ENCODE measurements at places on chromosomes 5 and 9.

- DNase-seq: peak; percentile 17
These were observed 115.8 kb downstream of the EMB start for GRCh38 chr5:50325237-50325832.

DNA sequence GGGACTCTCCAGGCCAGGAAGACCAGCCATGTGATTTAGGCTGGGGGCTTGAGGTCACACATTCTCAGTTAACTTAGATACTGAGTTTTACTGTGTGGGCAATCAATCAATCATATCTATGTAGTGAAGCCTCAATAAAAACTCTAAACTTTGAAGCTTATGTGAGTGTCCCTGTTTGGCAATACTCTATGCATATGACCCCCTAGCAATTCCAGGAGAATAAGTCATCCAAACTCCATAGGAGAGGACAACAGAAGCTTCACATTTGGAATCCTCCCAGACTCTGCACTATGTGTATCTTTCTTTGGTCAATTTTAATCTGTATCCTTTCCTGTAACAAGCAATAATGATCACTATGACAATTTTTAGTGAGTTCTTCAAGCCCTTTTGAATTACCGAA lies 216.8 kb upstream of the RGMB start:
- no peak for DNase-seq

- no peak for DNase-seq
These were observed 54.3 kb upstream of the ANKRD33B start for GRCh38 chr5:10509575-10509974.

DNA sequence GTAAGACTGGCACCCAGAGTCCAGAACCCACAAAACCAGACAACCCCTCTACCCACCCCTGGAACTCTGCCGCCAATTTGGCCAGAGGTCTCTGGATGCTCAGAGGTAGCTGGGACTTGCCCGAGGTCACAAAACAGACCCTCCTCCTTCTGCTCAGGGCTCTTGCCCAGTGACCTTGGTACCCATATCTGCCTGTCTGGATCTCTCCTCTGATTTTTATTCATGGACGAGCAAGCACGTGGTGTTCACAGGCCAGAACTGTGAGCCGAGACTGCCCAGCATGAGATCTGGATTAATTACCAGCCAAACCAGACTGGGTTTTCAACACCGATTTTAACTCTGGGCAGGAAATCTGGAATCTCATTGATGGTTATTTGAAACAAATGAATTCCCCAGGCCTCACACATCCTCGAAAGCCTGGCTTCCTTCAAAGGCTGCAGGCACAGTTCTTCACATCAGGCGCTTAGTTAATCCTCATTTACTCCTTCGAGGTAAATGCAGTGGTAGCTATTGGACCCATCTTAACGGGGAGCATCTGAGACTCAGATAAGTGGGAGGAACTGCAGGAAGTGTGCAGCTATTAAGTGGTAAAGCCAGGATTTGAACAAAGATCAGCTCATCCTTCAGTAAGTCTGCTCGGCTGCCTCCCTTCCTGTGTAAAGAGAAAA lies 21.4 kb downstream of the COL27A1 start:
- no peak for DNase-seq

DNA sequence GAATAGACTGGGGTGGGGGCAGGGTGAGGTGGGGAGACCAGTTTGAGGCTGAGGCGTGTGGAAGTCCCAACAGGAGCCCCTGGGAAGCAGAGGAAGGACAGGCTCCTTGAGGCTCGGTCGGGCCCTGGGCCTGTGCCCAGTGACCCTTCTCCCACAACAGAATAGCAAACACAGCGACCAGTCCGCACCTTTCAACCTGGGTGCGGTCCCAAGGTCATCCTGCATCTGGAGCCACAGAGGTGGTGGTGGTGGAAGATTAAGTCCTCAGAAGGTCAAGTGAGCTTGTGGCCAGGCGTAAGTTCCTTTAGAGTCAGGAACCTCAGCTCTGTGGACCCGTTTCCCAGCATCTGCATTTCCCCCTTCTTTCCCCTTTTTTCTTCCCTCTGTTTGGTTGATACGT lies 26.0 kb upstream of the ARAP3 start:
- no peak for DNase-seq

DNA sequence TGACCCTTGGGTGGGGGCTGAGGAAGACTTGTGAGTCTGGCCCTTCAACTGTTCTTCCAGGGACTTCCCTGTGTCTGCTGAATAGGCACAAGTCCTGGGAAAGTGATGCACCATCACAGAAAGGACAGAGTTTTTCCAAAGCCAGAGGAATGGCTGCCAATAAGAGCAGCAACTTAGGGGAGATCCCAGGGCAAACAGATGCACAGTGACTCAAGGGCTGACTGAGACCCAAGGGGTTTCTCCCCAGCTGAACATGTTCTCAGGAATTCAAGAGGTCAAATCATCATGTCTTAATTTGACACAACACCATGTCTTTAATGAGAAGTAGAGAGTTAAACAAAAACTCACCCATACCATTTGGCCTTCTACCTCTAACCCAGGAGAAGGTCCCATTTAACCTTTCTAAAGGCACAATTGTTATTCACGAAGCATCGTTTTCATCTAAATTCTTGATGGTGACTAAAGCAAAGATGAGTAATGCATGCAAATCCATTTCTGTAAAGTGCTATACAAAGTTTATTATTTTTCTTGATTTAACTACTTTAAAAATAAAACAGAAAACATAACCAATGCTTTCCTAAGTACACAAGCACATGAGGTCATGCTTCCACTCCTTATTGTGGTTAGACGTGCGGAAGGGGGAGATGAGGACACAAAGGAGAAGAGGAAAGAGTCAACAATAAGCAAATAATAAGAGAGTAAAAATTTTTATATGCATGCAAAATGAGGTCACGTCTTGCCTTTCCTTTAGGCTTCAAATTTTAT lies 324.1 kb downstream of the PLK2 start:
- DNase-seq: no peak

DNA sequence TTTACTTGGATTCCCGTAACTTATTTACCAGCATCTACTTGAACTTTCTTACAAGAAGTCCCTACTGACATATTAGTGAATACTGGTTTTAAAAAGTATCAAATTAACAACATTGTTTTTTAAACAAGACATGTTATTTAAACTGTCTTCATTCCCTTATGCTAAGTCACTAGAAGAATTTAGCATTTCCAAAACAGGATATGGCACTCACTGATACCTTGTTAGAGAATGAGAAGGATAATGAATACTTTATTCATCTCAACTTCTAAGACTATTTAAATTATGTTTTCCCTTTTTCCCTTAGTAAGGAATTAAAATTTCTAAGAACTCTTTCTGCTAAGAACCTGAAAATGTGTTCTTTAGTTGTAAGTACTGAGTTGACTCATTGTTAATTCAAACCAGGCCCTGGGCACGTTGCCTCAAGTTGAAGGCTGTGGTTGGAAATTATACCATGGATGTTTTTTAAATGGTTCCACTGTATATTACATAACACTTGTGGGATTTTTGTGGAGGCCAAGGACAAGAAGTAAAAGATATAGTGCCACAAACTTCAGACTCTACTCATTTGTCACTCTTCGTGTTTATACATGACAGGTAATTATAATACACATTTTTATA lies 219.0 kb upstream of the EDIL3 start:
- DNase-seq: no peak

GRCh38 chr5:84606784-84607183 lies 222.1 kb upstream of the EDIL3 start:
- no peak for DNase-seq

DNA sequence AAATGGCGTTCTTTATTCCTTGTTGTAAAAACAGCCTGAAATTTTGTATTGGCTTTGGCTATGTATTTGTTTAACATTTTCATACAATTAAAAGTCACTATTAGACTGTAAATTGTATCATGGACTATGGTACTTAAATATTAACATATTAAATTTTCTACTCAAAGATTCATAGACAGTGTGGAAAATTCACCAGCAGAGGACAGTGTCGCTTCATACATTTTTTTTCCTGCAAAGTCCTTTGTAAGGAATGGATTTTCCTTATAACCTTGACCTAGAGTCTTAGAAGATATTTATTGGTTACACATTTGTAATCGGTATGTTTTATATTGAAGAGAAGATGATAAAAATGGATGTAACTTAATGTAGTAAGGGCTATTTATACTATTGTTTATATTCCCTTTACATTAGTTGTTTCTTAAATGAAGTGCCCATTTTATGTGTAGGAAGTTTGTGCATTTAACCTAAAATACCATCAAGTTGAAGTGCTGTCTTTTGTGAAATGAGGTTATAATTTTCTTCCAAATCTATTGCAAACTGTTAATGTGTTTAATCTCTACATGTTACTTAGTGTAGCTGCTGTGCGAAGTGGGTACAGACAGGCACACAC lies 150.1 kb downstream of the KDM4C start:
- no peak for DNase-seq

DNA sequence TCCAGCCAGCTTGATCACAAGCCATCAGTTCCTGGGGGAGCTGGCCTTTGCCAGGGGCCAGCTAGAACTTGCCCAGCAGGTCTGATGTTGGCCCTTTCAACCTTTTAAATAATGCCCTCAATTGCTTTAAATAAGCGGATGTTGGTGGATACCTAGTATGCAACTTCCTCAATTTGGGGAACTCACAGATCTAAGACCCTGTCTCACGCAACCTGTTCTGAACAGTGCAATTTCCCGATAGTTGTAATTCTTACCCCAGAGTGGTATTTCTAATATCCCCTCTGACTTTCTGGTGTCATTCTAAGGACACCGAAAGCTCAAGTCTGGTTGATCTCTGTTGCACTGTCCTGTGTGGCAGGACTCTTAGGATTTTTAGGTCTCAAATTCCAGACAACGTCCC lies 23.1 kb downstream of the GALNT12 start:
- DNase-seq: no peak

DNA sequence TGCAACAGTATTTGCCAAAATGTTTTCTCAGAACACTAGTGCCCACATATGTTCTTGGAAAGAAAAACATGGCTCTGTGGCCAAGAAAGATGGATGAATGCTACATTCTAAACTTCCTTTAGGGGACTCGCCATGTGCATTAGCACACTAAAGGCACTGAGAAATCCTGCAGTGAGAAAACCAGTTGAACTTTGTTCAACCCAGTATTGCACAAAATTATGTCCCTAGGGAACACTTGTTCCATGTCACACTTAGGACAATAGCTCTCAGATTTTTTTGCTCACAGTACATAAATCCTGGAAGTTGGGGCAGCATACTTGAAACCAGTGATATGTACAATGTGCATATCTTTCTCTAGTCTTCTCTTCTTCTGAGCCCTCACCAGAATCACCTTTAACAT lies 96.6 kb downstream of the ADRB2 start:
- no peak for DNase-seq

GRCh38 chr9:72332351-72332750 lies 32.7 kb downstream of the ZFAND5 start:
- DNase-seq: no peak

DNA sequence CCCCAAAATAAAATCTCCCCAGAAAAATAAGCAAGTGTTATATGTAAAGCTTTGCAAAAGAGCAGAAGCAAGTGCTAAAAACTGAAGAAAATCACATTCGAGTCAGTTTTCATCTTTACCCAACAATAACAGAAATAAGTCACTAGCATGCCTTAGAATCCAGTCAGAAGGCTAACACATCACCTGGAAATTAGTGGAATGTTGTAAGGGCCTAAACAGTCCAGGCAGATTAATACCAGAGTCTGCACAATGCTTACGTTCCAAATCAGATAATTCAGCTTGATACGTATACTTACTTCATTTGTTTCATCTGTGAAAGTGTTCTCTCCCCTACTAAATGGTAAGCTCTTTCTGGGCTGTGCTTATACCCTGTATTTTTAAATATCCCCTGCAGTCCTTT lies 42.7 kb downstream of the SUSD1 start:
- no peak for DNase-seq

DNA sequence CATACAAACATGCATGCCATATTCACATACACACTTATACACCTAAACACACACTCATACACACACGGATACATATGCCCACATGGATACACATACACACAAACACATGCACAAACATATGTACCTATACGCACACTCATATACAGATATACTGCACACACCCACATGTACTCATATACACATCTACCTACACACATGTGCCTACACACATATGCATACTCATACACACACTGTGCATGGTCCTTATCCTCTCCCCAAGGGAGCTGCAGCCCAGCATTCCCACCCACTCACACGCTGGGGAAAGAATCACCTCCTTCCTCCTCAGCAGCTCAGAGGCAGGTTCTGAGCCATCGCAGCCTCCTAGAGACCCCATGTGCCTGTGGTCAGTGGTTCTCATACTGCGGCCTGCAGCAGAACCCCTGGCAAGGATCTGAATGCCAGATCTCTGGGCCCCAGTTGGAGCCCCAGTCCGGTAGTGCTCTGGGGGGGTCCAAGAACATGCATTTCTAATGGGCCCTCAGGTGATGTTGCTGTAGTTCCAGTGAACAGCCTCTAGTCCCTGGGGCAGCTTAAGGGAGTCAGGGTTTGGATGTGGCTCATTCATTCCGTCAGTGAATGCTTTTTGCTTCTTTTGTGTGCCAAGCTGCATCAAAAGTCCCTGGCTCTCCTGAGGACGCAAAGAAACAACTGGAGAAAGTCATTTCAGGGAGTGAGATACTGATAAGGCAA lies 39.0 kb downstream of the SEMA4D start:
- DNase-seq: no peak

DNA sequence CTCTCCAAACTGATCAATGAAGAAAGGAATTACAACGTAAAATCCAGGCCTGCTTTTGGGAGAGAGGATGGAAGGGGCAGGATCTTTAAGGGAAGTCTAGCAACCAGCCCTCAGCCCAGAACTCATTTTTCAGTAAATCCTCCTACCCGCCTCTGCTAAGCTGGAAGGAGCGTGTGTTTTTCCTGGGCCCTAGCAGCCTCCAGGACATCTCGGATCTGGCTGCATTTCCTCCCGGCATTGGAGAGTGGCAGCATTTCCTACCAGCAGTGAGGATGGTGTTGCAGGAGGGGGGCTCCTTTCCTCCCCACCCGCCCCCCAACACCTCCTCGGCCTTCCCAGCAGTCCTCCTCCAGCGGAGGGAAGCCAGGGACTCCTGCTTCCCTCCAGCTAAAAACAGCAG lies 54.5 kb downstream of the DCP2 start:
- no peak for DNase-seq

DNA sequence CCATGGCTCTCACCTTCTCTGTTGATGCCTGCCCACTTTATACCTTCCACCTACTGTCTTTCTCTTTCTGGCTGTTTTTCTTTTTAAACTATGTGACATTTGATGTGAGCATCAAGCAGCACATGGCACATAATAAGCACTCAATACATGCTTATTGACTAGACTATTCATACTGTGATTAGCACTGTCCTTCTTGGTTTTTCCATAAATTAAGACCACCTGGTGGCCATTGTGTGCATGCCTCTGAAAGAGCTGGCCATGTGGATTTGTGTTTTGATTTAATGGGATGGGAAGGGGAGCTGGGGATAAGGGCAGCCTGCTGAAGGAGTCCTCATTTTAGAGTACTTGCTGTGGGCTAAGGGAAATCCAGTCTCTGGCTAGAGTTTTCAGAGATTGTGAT lies 79.4 kb downstream of the ARHGEF28 start:
- no peak for DNase-seq

GRCh38 chr5:66143473-66144073 lies 527 bp upstream of the SREK1 start:
- DNase-seq: no peak

DNA sequence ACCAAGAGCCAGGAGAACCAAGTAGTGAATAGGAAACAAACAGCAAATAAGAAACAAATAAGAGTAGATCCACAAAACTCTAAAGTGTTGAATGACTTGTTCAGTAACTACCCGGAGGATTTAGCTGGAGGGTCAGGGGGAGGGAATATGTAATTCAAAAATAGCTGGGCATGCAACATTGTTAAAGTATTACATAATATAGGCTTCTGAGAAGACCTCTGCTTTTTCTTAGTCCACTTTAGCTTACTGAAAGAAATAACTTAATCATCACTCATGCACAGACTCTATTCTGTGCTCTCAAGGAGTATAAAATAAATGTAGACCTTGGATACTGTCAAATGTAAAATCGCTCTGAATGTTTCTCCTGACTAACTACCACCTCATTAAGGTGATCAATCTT lies 183.2 kb upstream of the POU5F2 start:
- no peak for DNase-seq

All from dermis microvascular lymphatic vessel endothelial cell (primary cell).